ENCODE measurements at places on chromosomes 6 and 20.
A peak's percentile ranks its signal among the peaks of the same experiment; 100 is the strongest.

DNA sequence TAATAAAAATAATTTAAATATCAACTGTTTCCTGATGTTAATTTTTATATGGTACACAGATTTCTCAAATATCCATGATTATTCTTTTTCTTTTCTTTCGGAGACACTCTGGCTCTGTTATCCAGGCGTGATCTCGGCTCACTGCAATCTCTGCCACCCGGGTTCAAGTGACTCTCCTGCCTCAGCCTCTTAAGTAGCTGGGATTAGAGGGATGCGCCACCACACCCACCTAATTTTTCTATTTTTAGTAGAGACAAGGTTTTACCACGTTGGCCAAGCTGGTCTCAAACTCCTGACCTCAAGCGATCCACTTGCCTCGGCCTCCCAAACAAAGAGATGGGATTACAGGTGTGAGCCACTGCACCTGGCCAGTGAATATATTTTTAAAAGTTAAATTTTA lies 20.5 kb downstream of the ROMO1 start:
- DNase-seq, result no peak

DNA sequence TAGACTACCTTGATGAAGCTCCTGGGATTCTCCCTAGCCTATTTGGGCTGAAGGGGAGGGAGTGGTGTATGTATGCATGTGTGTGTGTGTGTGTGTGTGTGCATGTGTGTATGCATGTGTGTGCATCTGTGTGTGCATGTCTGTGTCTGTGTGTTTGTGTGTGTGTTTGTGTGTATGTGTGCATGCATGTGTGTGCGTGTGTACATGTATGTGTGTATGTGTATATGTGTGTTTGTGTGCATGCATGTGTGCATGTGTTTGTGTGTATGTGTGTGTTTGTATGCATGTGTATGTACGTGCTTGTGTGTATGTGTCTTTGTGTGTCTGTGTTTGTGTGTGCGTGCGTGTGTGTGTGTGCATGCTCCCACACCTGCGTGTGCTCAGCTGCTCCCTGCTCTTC lies 15.4 kb downstream of the FGD2 start:
- no peak for DNase-seq

- no peak for DNase-seq
Observed at GRCh38 chr20:2402271-2402980, 21.7 kb downstream of the TGM6 start.

- no peak for DNase-seq
Observed at GRCh38 chr6:4138186-4138585, 2.8 kb upstream of the ECI2 start.

DNA sequence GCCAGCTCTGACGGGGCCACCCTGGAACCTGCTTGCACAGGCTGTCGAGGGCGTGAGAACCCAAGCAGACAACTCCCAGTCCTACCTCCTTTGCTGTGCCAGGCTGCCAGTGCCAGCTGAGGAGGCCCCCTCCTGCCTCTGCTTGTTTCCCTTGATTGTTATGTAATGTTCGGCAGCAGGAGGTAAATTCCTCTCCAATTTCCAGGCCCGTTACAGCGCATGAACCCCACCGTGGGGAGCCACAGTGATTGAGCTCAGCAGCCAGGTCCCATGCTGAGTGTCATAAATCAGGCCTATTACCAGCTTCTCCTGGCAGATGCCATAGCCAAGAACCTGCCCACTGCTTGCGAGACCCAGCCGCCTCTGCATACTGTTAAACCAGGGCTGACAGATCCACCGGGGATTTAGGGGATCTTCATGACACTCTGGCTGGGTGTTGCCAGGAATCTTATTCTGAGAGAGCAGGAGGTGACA lies 320.5 kb downstream of the DHX35 start:
- no peak for DNase-seq

- no peak for DNase-seq
Observed at GRCh38 chr6:43627008-43627825, 1.8 kb downstream of the GTPBP2 start.

GRCh38 chr6:96990989-96991388 lies 66.5 kb downstream of the KLHL32 start:
- no peak for DNase-seq

DNA sequence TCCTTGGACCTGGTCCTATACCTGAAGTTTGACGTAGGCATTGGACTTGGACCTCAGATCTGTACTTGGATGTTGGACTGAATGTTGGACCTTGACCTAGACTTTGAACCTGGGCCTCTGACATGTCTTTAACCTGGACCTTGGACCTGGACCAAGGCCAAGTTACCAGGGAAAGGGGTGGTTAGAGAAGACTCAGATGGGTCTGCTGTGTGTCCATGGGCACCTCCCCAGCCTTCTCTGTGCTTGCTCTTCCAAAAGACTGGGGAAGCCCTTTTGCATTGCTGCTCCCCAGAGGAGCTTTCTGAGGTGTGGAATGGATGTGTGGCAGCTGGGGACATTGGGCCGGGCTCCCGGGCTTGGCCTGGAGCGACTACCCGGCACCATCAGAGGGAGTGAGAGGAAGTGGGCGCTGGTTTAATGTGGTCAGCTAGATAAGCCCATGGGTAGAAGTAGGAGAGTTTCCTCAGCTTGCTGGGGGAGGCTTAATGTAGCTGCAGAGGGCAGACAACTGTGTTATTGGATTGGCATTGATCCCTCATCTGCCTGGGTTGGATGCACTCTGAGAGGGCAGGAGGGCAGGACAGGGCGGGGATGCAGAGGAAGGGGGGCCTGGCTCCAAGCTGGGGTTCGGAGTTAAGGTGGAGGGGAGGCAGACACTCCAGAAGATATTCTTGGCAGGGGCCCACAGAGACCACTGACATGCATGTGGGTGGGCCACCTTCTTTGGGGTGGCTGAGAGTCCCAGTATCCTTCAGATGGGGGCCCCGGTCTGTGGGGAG lies 4.2 kb downstream of the SCRT2 start:
- DNase-seq, result no peak

DNA sequence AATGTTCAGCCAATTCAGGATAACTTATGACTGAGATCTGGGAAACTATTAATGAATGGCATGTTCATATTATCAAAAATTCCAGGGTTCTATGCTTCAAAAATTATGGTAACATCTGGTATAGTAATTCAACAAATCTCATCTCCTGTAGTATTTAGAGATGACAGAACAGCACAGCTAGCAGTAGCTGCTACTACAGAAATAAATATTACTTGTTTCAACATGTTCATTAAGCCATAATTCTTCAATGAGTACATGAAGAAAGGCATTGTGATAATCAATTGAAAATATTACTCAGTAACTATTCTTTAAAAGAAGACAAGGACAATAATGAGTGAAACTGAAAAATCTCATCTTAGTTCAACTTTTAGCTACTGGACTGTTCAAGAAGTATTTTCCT lies 66.8 kb downstream of the ATG5 start:
- DNase-seq, result no peak

DNA sequence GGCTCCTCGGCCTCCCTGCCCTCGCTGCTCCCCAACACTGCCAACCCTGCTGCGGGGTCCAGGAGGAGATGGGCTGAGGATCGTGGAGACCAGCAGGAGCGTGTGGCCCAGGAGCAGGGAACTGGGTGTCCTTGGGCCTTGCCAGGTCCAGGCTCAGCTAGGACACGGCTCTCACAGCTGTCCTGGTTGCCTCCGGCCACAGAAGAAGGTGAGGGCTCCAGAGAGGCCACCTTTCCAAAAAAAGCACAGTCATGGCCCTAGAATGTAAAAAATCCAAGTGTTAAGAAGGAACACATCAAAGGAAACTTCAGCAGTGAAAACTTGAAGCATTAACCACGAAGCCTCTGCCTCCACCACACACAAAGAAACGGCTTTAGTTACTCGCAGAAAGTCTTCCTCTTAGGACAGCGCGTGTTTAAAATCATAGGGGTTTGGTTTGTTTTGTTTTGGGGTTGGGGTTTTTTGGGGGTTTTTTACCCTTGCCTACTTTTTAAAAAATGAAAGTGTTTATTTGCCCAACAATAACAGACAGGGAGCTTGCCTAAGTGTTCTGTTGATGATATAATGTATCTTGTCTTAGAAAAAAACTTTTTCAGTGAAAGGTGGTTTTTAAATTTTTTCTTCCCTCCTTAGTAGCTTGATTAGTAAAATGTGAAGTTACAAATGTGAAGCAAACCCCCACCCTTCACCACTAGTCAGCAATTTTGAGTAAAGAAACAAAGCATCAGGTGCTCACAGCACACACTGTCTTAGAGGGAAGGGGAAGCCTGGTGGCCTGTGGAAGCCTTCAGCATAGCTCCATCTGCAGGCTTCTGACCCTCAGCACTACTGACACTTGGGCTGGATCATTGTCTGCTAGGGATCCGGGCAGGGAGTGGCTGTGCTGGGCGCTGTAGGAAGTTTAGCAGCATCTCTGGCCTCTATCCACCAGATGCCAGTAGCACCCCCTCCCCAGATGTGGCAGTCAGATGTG lies 60.0 kb downstream of the PTPN1 start:
- DNase-seq, result no peak

DNA sequence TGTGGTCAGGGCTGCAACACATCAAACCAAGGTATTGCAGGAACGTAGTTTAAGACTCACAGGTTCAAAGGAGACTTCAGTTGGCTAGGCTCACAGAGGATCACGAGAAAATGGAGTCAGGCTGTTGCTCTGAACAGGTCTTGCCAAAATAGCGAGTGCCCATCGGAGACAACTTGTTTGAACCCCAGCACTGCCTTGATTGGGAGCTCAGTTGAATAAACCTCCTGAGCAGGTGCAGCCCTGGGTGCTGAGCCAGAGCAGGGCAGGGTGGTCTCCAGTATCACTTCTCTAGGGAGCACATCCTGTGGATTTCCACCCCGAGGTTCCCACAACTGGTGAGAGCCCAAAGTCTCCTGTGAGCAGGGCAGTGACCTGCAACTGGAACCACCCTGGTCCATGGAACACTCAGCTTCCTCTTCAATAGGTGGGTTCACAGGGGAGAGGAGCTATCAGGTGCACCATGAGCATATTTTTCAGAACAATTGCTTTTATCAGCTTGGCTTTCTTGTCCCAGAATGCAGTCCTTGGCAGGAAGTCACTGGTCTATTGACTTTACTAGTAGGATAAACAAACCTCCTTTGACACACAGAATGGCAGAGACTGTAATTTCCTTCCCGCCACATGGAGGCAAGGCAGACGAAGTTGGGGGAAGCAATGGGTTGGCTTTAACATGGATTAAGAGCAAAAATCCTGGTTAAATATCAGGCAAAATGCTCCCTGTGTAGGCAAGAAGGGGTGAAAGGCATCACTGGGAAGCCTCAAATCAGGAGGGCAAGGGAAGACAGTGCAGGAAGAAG lies 267.7 kb upstream of the FOXQ1 start:
- no peak for DNase-seq

DNA sequence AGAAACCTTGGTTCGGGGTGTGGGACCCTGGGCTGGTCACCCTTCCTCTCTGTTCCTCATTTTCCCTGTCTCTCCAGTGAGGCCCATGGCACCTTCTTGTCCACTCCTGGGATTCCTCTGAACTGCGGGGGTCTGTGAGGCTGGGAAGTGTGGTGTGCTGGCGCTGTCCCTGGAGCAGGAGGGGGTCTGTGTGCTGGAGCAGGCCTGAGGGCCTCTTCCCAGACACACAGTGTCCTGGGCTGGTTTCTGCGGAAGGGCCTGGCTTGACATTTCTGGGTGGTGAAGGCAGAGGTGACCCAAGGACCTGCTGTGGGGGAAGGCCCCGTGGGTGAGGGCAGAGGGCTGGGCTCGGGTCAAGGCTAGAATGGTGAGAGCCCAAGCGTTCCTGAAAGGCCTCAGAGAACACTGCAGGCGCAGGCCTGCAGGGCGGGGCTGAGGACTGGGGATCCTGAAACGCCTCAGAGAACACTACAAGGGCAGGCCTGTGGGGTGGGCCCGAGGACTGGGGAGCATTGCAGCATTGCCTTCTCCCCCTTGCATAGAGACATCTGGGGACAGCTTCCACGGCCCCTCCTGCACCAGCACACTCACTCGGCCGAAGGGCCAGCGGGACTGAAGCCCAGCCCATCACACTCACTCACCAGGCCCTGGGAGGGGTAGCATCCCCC lies 10.6 kb upstream of the BAK1 start:
- no peak for DNase-seq

DNA sequence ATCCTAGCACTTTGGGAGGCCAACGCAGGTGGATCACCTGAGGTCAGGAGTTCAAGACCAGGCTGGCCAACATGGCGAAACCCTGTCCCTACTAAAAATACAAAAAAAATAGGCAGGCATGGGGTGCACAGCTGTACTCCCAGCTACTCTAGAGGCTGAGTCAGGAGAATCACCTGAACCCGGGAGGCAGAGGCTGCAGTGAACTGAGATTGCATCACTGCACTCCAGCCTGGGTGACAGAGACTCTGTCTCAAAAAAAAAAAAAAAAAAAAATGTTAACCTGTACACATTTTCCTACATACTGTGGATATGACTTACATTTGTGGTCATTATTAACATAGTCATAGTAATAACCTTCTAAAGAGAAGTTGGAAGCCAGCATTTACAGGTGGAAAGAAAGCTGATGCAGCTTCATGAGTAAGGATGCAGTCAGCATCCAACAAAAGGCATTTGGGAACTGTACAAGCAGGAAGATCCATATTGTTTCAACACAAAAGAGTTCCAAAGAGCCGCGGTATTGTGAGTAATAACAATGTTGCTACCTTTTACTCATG lies 186.2 kb downstream of the GPX5 start:
- DNase-seq, result no peak

DNA sequence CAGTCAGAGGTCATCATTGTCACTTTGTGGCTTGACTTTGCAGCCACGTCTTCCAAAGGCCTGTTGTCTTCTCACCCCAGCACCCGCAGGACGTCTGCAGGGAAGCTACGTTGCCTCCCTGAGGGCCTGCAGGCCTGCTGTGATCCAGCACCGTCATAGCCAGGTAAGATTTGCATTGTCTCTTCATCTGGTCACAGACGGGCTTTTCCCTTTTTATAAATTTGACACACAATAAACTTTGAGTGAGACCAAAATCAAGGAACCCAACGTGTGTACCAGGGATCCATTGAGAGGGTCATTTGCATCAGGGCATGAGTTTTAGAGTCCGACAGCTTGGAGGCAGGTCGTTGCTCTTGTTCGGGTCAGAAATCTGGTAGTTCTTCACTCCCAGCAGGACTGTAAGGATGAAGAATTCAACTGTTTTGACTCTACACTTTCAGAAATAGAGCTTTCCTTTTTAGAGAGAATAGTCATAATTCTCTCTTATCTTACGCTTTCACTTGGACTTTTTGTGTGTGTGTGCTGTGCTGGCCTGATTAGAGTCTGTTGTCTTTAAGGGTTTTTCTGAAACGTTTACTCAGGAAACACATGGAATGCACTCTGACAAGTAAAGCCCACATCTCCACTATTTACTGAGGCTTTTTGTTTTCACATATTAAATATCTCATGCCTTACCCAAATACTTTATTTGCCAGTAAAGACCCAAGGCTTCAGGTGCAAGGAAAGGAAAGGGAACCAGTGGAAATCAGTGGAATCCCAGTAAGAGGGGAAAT lies 177.2 kb upstream of the TAB2 start:
- DNase-seq, result peak; percentile 28

DNA sequence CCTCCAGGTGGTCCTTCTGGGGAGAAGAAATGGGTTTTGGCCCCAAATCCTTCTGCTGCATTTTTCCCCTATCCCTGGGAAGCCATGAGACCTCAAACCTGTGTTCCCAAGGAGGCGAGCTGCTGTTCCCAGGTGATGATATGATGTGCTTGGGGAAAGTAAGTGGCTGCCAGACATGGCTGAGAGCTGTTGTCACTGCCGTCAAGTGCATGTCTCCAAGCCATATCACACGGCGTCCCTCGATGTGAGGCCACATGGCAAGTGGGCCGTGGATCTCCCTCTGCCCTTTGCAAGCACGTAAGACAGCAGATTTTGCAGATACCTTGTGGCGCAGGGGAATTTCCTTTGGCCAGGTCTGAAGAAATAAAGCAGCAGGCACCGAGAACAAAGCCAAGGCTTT lies 103.7 kb upstream of the CD93 start:
- DNase-seq, result no peak

All from activated CD4-positive, alpha-beta T cell treated with anti-CD3 and anti-CD28 coated beads, Interleukin-2, amount 50 U/mL, for 4 hours (primary cell).